Calu3 (cell line): ENCODE measurements at places on chromosomes 13 and 19. TPM values are rescaled to one million over a fixed set of nuclear protein-coding genes. Genes with fewer than 3 reads are reported as not detected.

GRCh38 chr13:31878955-31879354, 139.6 kb downstream of the RXFP2 start:
- no peaks in the 10 kb centered on the region for H3K4me1 ChIP-seq
- no peak overlapping the region for H3K4me3 ChIP-seq
- no peak overlapping the region for H3K27ac ChIP-seq
- H3K36me3 ChIP-seq: no peaks in the 10 kb centered on the region
- no peaks in the 10 kb centered on the region for H3K27me3 ChIP-seq

DNA sequence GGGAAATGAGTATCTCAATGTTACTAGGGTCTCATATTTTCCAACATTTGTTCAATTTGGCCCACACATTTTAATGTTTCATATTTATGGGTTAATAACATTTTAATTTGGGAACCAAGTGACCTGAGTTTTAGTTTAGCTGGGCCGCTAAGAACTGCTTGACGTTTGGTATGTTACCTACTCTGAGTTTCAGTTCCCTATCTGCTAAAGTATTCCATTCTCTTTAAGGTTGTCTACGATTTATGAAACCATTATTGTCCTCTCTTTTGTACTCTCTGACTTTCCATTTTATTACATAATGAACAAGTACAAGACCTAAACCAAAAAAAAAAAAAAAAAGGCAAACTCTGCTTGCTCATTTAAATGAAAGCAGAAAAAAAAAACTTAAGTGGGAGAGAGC, 89.9 kb downstream of the FGF14 start:
- no peak overlapping the region for H3K27ac ChIP-seq
- H3K27me3 ChIP-seq: no peaks in the 10 kb centered on the region

- H3K4me1 ChIP-seq: no peaks in the 10 kb centered on the region
- no peak overlapping the region for H3K4me3 ChIP-seq
- no peaks in the 10 kb centered on the region for H3K27me3 ChIP-seq
- peaks cover 10% of the 10 kb centered on the region for H3K36me3 ChIP-seq
- no peak for DNase-seq
Measured at GRCh38 chr19:14559916-14560775, 11.7 kb downstream of the NDUFB7 start.

DNA sequence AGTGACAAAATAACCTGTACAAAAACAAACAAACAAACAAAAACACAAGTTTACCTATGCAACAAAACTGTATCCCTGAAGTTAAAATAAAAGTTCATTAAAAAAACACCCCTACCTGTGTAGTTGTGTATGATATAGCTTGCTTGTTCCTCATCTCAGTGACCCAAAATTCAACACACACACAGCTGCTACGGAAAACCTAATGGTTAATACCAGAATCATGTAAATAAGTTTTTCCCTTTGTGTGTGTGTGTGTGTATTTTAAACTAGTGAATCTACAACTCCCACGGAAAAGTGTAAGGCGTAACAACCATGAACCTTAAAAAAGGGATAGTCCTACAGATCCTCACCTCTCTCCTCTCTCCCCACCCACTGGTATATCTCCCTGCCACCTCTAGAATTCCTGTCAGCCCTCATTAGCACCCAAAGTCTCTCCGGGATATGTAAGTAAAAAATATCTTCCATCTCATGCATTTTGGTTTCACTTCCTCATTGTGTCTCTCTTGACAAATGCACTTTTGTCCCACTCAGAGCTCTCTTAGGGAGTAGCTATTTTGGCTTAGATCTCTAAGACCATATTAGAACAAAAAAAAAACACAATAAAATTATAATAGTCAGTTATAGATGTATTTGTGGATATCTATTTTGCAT, 2236.5 kb downstream of the PCDH9 start:
- no peaks in the 10 kb centered on the region for H3K4me1 ChIP-seq
- no peaks in the 10 kb centered on the region for H3K36me3 ChIP-seq
- H3K27me3 ChIP-seq: no peaks in the 10 kb centered on the region
- no peak overlapping the region for H3K4me3 ChIP-seq
- DNase-seq: no peak

DNA sequence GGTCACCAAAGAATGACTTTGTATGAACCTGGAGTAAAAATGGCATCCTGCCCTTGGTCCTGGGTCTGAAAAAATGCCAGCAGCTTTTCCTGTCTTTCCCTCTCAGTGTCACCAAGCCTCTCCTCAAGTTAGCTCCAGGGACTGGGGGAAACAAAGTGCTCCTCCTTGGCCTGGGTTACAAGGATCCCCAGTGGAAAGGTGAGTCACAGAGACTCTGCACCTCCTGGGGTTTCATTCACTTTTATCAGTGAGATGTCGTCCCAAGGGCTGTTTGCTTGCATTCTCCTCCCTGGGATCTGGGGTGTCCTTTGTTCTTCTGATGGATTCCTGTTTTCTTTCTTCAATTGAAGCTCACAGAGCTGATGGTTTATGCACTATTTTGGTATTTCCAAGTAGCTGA, 93.2 kb upstream of the CSNK1A1L start:
- no peaks in the 10 kb centered on the region for H3K27me3 ChIP-seq
- no peak overlapping the region for H3K27ac ChIP-seq
- H3K4me3 ChIP-seq: no peak overlapping the region

DNA sequence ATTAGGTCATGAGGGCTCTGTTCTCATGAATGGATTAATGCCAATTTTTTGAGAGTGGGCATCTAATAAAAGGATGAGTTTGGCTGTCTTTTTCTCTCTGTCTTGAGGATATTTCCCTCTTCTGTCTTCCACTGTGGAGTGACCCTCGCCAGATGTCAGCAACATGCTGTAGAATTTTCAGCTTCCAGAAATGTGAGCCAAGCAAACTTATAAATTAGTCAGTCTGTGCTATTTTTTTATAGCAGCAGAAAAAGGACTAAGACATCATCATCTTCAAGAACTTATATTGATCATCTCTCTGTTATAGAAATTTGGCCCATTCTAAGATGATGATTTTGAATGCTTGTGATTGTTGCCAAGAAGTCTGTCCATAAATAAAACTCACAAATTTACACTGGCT, 431.4 kb downstream of the FGF9 start:
- H3K4me1 ChIP-seq: no peaks in the 10 kb centered on the region
- H3K27me3 ChIP-seq: peaks cover 29% of the 10 kb centered on the region
- H3K36me3 ChIP-seq: no peaks in the 10 kb centered on the region

- no peak overlapping the region for H3K4me3 ChIP-seq
- H3K27ac ChIP-seq: no peak overlapping the region
- H3K4me1 ChIP-seq: no peaks in the 10 kb centered on the region
- H3K27me3 ChIP-seq: no peaks in the 10 kb centered on the region
- no peaks in the 10 kb centered on the region for H3K36me3 ChIP-seq
- no peak for DNase-seq
Measured at GRCh38 chr13:50969691-50970090, 60.1 kb downstream of the RNASEH2B start.

- H3K36me3 ChIP-seq: no peaks in the 10 kb centered on the region
- H3K4me3 ChIP-seq: no peak overlapping the region
- H3K27me3 ChIP-seq: no peaks in the 10 kb centered on the region
- H3K27ac ChIP-seq: no peak overlapping the region
- no peaks in the 10 kb centered on the region for H3K4me1 ChIP-seq
- DNase-seq: no peak
Measured at GRCh38 chr13:103067751-103068555, 1.7 kb upstream of the SLC10A2 start.

- H3K4me3 ChIP-seq: no peak overlapping the region
- H3K36me3 ChIP-seq: no peaks in the 10 kb centered on the region
- H3K27me3 ChIP-seq: peaks cover 23% of the 10 kb centered on the region
- no peaks in the 10 kb centered on the region for H3K4me1 ChIP-seq
- no peak for DNase-seq
Measured at GRCh38 chr19:29538146-29538545, 12.4 kb downstream of the VSTM2B start.

DNA sequence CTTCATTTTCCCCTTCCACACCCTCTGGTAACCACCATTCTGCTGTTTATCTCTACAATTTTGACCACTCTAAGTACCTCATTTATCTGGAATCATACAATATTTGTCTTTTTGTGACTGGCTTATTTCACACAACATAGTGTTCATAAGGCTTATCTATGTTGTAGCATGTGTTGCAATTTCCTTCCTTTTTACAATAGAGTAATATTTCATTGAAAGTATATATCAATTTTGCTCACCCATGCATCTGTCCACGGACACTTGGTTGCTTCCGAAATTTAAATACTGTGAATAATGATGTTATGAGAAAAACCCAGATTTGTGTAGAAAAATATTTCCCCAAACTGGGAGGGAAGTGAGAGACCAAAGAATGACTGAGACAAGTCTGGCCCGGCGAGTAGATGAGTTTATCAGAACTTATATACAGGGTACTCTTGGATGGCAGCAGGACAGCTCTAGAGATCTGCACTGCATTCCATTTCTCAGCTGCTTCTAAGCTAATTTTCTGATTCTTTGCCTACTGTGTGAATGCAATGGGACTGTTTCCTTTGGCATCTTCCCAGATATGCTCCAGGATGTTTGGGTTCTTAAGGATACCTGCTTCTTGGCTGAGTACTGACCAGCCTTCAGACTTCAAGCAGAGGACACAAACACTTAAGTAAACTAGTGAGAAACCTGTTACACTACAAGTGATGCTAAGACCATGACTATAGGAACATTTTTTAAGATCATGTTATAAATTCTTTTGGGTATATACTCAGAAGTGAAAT, 834.0 kb upstream of the PCDH9 start:
- H3K4me3 ChIP-seq: no peak overlapping the region
- no peaks in the 10 kb centered on the region for H3K36me3 ChIP-seq
- no peaks in the 10 kb centered on the region for H3K4me1 ChIP-seq
- H3K27me3 ChIP-seq: no peaks in the 10 kb centered on the region
- DNase-seq: no peak
- H3K27ac ChIP-seq: no peak overlapping the region

Gene ZNF177
- 2.2 and 2.5 TPM in 2 replicates for total RNA-seq

Gene S1PR4
- total RNA-seq: 0.37 TPM in 1 of 2 replicates, not detected in the other

Gene ZNF573
- 10.1 and 16.8 TPM in 2 replicates for total RNA-seq
